Left renal cortex interstitium (tissue), 4 donors: ENCODE measurements at places on chromosomes 12 and 14. TPM values are rescaled to one million over a fixed set of nuclear protein-coding genes. Genes with fewer than 3 reads are reported as not detected.

DNA sequence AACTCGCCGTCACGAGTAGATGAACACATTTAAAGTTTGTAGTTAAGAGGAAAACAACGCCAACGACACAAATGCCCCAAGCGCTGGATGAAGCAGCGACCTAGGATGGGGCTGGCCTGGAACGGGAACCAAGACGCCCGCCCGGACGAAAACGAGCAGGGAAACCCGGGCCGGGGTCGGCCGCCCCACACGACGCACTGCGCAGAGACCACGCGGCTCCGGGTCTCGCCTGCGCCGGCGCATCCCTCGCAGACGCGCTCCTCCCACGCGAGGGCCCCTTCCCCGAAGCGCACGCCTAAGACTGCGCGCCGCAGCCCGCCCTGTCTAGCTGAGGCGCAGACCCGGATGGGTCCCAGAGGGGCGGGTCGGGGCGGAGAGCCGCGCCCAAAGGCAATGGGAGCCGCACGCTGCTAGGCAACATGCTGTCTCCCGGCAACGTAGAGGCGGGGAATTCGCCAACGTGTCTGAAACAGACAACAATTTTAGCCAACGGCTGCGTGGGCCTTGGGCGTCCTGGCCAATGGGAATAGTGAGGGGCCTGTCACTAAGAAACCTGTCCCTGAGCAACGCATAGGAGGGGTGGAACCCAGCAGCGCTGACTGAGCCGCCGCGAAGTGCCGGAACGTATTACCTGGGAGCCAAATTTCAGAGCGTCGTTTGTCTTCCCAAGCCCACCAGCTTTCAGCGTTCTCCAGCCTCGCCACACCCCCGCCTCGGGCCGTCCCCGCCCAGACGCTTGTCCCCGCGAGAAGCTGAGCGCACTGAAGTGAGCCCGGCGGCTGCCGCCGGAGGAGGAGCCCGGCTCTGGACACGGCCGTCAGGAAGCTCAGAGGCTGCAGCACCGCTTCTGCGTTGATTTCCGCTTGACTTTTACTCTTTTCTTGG is 21.0 kb upstream of the CHFR start:
- peak; percentile 92 for DNase-seq

DNA sequence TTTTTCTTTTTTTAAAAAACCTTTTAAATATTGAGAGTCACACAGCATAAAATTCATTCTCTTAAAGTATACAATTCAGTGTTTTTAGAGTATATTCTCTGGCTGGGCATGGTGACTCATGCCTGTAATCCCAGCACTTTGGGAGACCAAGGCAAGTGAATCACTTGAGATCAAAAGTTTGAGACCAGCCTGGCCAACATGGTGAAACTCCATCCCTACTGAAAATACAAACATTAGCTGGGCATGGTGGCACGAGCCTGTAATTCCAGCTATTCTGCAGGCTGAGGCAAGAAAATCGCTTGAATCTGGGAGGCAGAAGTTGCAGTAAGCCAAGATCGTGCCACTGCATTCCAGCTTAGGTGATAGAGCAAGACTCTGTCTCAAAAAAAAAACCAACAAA is 68.4 kb upstream of the BCAT1 start:
- DNase-seq = no peak

DNA sequence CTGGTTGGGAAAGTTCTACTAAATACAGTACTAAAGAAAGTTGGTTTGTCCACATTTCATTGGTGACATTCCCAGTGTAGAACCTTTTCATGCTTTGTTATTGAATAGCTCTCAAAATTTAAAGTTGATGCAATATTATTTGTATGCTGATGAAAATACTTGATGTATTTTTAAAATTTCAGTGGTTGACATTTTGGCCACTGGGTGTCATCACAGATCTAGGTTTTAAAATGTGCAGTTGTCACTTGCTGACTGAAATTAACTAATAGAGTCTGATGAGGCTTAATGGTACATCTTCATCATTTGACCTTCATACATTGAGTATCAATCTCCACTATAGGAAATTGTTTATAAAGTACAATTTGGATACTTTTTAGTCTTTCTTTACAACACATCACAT is 37.1 kb downstream of the CMAS start:
- peak; percentile 20 for DNase-seq

- no peak for DNase-seq
Observed at GRCh38 chr12:86233126-86233525, 23.1 kb downstream of the MGAT4C start.

The A2ML1 gene
- 0.38 TPM for polyA plus RNA-seq

The ORAI1 gene
- polyA plus RNA-seq = 11.3 TPM

DNA sequence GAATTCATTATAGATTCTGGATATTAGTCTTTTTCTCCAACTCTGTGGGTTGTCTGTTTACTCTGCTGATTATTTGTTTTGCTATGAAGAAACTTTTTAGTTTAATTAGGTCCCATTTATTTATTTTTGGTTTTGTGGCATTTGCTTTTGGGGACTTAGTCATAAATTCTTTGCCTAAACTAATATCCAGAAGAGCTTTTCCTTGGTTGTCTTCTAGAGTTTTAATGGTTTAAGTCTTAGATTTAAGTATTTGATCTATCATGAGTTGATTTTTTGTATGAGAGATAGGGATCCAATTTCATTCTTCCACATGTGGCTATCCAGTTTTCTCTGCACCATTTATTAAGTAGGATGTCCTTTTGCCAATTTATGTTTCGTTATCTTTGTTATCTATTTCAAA is 683.4 kb upstream of the FBXO33 start:
- DNase-seq = no peak

The GPD1 gene
- polyA plus RNA-seq = 70.4 TPM

The DBX2 gene
- polyA plus RNA-seq = 0.06 TPM
